Right renal pelvis (tissue), 4 donors: ENCODE measurements at places on chromosomes 16 and 17. TPM values are rescaled to one million over a fixed set of nuclear protein-coding genes. Genes with fewer than 3 reads are reported as not detected.

The ACE gene
- polyA plus RNA-seq: 13.9 TPM

The GHDC gene
- polyA plus RNA-seq: 23.7 TPM

The CNGB1 gene
- polyA plus RNA-seq: 0.27 TPM

The KRTAP4-9 gene
- not detected for polyA plus RNA-seq

The ALOX12 gene
- 3.3 TPM for polyA plus RNA-seq

The PRRT2 gene
- polyA plus RNA-seq: 21.0 TPM

The ABCA10 gene
- 1.5 TPM for polyA plus RNA-seq

The NEURL4 gene
- 33.3 TPM for polyA plus RNA-seq

The SNX20 gene
- 0.43 TPM for polyA plus RNA-seq

DNA sequence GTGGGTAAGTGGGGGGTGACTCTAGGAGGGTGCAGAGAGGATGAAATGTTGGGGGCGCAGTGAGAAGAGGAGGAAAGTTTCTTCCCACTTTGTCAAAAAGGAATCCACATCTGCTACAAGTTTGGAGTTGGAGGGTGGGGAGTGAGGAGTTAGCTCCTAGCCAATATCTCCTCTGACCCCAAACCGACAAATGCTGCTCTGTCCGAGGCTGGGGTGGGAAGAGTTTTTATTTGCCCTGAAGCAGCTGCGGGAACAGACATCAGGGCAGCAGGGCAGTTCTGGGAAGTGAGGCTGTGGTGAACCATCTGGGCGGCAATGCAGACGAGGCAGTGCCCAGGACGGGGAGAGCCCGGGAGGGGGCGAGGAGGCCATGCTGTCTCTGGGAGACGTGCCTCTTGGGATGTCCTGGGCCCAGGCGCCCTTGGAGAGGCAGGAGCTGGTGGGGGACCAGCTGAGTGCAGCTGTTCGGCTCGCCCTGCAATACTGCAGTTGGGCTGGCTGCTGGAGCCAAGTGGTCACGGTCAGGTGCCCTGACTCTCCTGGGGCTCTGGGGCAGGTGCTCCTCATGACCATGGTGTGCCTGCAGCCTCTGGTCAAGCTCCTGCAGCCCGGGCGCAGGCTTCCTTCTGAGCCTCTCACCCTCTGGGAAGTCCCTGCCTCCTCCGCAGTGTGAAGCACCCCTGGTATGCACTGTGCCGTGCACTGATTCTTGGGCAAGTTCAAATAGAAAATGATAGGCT, 6.4 kb upstream of the SOCS3 start:
- DNase-seq: no peak

DNA sequence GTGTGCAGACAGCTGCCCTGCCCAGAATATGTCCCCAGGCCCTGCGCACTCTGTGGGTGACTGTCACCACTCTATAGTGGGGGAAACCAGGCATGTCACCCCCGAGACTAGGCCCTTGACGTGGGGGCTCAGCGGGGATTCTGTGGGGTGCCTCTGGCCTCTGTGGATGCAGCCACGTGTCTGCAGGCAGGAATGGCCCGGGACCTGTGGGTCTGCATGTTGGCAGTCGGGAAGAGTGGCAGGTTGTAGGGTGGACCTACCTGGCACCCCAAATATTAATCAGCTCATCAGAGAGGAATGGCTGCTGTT, 954 bp downstream of the IL32 start:
- DNase-seq: no peak

DNA sequence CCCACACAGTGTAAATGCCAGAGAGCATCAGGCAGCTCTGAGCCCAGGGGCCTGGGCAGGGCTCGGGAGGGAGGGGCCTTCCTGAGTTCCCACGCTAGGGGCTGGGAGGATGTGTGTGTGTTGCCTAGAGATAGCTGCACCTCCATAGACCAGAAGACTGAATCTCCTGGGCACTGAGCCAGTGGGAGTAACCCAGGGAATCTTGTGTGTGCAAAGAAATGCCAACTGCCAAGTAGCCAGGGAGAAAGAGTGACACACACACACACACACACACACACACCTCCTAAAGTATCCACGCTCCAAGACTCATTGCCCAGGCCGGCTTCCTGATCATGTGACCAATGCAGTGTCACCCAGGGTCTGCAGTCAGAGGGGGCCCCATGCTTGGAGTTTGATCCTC, 166.2 kb upstream of the RPL38 start:
- no peak for DNase-seq

DNA sequence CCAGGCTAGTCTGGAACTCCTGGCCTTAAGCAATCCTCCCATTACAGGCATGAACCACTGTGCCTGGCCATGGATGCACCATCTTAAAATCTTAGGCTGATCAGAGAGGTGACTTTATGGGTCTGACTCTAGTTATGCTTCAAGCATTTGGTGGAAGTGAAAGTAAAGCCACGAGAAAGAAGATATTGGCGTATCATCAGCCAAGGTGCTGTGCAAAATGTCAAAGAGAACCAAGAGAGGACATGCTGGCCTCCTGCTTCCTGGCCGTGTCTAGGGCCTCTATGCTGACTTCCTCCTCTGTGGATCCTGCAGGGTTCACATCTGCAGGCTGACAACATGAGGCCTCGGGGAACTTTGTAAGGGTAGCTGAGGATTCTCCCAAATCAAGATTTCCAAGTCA, 385.2 kb downstream of the MAF start:
- no peak for DNase-seq

DNA sequence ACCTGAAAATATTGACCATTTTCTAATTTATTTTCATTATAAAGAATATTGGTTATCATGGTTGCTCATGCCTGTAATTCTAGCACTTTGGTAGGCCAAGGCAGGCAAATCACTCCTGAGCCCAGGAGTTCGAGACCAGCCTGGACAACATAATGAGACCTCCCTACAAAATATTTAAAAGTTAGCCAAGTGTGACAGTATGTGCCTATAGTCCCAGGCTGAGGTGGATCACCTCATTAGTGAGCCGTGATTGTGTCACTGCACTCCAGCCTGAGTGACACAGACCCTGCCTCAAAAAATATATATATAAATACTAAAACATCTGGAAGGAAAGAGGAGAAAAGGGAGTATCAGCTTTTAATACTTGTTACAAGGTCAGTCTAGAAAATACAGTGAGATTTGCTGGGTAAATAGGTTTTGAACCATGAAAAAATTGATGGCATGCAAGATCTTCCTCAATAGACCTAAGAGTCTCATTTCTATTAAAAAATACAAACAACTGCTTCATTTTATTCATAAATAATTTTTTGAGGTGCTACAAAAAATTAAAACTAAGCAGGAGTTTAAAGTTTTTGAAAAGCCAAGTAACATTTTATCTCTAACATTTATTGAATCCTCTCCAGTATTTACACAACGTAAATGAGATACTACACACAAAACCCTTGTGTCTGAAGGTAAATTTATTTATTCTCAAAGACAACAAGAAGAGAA, 47.7 kb downstream of the TUBD1 start:
- no peak for DNase-seq

- DNase-seq: no peak
Measured at GRCh38 chr16:2388875-2389433, 40.3 kb upstream of the CCNF start.

DNA sequence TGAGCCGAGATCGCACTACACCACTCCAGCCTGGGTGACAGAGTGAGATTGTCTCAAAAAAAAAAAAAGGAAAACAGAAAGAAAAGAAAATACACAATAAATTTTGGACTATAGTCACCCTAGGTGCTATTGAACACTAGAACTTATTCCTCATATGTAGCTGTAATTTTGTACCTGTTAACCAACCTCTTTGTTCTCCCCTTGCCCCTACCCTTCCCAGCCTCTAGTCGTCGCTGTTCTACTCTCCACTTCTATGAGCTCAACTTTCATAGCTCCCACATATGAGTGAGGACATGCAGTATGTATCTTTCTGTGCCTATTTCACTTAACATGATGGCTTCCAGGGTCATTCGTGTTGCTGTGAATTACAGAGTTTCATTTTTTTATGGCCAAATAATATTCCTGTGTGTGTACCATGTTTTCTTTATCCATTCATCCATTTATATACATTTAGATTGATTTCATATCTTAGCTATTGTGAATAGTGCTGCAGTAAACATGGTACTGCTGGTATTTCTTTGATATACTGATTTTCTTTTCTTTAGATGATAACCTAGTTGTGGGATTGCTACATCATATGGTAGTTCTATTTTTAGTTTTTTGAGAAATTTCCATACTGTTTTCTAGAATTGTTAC, 28.3 kb downstream of the VPS35L start:
- peak; percentile 23 for DNase-seq

DNA sequence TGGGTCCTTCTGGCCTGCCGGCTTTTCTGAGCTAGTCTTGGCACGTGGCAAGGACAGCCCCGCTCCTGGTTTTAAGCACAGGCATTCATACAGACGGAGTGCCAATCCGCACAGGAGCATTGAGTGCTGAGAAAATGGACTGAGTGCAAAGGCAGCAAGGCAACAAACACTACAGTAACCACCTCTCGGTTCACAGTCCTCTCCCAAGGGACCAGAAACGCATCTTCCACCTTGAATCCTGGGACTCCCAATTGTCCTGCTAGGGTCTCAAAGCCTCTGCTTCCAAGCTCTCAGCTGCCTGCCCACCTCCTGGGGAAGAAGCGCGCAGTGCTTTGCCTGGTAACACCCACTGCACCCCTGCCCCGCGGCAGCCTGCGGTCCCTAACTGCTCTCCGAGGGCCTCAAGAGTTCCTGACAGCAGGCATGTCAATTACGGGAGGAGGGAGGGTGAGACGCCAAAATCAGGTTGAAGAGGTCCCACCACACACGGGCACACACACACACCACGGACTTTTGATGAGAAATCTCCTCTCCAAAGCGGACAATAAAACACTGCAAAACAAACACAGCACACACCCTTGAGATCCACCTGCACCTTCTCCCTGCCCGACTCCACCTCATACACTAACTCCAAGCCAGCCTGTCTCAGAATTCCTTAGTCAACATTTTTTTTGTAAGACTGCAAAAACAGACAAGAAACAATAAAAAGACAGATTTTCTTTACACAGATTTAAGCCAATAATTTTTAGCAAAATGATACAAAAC, 15.0 kb downstream of the SLC16A3 start:
- no peak for DNase-seq

DNA sequence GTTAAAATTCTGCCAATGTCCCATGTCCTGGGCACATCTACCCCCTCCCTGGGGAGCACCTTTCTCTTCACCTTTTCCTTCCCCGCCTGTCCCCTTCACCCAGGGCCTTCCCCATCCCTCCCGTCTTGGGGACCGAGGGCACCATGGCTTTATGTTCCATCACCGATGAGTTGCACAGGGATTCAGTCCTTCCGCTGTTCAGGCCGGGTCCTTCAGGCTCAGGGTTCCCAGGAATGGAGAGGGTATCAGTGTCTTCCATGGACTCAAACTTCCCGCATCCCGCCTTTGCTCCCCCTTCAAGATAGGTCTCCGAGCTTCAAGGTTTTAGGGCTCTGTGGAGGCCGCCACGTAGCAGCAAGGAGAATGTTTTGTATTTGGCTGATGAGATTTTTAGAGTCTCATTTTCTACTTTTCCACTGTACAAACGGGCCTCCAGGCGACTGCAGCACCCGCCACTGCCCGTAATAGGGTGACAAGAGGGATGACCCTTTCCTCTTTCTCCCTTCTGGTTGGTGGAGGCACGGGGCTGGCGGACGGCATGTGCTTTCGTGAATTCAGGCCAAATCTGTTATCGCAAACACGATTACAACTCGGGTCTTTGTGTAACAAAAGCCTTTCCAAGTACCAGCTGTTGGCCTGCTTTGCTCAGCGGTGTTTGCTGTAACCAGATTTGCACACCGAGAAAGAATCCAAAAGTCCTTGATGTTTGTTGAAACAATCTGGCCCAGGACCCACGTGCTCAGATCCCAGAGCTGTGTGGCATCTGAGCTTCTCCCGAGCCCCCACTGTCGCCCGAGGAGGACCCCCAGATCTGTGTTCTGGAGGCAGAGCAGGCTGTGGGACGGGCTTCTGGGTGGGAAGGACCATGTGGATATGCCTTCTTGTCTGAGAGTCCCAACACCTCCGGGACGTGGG, 236.3 kb downstream of the SEC14L1 start:
- DNase-seq: no peak

DNA sequence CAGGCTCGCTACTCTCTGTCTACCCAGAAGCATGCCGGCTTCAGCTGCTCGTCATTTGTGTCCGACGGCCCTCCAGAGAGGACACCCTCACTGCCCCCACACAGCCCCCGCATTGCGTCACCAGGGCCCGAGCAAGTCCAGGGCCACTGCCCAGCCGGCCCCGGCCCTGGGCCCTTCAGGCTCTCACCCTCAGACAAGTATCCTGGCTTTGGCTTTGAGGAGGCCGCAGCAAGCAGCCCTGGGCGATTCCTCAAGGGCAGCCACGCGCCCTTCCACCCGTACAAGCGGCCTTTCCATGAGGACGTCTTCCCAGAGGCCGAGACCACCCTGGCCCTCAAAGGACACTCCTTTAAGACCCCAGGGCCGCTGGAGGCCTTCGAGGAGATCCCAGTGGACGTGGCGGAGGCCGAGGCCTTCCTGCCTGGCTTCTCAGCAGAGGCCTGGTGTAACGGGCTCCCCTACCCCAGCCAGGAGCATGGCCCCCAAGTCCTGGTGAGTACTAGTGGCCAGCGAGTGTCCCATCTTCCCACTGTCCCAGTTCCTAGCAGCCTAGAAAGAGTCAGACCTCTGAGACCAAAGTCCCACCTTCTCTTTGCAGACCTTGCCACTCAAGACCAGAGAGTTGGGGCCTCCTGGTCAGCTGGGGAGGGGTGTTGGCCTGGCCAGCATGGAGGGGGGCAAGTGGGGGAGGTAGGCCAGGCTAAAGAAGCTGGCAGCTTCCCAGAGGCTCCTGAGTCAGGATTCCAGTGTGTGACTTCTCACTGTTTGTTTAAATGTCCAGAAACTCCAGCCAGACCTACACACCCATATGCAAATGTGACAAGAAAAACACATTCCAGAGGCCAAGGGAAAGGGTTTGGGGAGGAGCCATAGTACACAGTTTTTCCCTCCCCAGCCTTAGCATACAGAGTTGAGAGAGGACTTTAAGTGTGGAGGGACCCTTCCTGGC, 18.6 kb downstream of the FOXN1 start:
- peak; percentile 41 for DNase-seq

GRCh38 chr17:36629252-36629847, 28.0 kb downstream of the MRM1 start:
- DNase-seq: peak; percentile 64

- no peak for DNase-seq
Measured at GRCh38 chr16:78396673-78397072, 297.2 kb downstream of the WWOX start.

DNA sequence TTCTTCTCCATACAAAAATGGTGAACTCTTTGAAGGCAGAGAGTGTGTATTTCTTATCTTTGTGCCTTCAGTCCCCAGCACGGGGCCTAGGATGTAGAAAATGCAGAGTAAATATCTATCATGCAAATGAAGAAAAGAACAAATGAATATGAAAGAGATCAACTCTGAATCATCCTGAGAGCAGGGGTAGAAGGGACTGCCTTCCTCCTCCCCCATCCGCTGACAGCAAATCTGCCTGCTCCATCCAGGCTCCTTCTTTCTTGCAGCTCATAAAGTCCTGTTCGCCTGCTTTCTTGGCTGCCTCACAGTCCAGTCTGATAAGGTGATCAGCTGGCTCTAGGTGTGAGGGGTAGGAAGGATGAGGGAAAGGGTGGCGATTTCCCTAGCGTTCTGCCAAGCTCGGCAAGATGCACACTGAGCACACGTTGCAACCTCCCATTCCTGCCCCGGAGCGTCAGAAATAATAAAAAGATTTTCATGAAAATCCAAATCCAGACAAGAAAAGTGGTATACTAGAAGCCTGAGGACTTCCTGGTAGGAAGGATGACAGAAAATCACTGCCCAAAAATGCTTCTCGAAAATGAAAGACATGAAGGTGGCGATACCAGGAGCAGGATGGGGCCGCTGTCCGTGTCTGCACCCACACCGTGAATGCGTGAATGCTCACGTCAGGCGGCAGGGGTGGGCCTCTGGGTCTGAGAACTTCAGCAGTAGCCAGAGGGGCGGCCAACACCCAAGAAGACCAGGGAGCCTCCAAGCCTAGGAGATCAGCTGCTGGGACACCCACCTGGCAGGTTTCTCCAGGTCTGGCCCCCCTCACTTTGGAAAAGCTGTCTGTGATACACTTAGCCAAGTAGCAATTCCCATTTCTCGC, 67.1 kb downstream of the VPS53 start:
- no peak for DNase-seq
